Effector memory CD8-positive, alpha-beta T cell (primary cell): ENCODE measurements at places on chromosomes 16 and 17.
A peak's percentile ranks its signal among the peaks of the same experiment; 100 is the strongest.

DNA sequence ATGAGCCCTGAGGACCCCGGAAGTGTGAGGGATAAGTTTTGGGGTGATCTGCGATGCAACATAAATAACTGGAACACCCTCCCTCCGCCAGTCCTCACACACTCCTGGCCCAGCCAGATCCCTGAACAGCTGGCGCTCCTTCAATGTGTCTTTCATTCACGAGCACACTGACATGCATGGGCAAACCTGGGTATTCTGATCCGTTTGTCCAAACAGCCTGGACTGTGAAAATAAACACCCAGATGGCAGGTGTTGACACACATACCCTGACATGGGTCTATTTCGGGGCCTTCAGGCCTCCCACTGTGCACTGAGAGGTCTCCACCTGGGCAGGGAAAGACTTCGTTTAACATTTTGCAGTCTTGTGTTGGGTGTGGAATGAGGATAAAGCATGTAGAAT is 3.0 kb upstream of the CPNE2 start:
- no peak overlapping the region for H3K27ac ChIP-seq
- no peak overlapping the region for H3K4me3 ChIP-seq
- H3K36me3 ChIP-seq = peaks cover 14% of the 10 kb centered on the region
- DNase-seq = no peak
- peaks cover 6% of the 10 kb centered on the region for H3K4me1 ChIP-seq

DNA sequence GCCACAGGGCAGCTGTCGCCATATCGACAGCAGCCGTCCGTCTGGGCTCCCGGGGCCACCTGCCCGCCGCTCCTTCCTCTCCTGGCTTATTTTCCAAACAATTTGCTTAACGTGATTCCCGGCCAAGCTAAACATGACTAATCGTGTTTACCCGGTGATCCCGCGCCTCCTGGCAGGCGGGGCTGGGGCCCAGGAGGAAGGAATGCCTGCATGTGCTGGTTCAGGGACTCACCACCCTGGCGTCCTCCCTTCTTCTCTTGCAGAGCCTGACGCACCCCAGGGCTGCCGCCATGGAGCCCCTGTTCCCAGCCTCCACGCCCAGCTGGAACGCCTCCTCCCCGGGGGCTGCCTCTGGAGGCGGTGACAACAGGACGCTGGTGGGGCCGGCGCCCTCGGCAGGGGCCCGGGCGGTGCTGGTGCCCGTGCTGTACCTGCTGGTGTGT is 6.1 kb downstream of the SSTR5 start:
- no peak overlapping the region for H3K27ac ChIP-seq
- peaks cover 48% of the 10 kb centered on the region for H3K27me3 ChIP-seq
- H3K36me3 ChIP-seq = no peaks in the 10 kb centered on the region
- H3K4me1 ChIP-seq = no peaks in the 10 kb centered on the region

- no peak for DNase-seq
- no peaks in the 10 kb centered on the region for H3K36me3 ChIP-seq
- H3K27ac ChIP-seq = no peak overlapping the region
These were observed 277.8 kb upstream of the CDH5 start for GRCh38 chr16:66088681-66089080.

GRCh38 chr16:51071326-51071725 is 79.7 kb downstream of the SALL1 start:
- no peaks in the 10 kb centered on the region for H3K4me1 ChIP-seq
- DNase-seq = no peak
- no peaks in the 10 kb centered on the region for H3K36me3 ChIP-seq
- no peak overlapping the region for H3K4me3 ChIP-seq
- no peaks in the 10 kb centered on the region for H3K27me3 ChIP-seq

DNA sequence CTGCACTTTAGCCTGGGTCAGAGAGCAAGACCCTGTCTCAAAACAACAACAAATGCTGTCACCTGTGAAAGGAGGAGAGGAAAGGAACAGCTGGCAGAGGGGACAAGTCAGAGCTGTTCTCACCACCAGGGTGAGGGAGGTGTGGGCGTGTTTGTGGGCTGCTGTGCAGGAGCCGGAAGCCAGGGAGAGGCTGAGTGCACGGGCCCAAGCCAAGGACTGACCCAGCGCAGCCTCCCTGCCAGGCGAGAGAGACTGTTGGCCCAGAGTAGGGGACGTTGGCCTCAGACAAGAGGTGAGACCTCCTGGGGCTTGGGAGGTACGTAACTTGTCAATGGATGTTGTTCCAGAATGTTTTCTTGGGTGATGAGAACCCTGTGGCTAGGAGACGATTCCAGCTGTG is 10.7 kb downstream of the SPNS2 start:
- peaks cover 36% of the 10 kb centered on the region for H3K4me1 ChIP-seq
- peak overlapping the region; percentile 60 for H3K4me3 ChIP-seq
- peaks cover 24% of the 10 kb centered on the region for H3K27me3 ChIP-seq
- no peaks in the 10 kb centered on the region for H3K36me3 ChIP-seq
